ENCODE measurements at places on chromosomes 4 and X.

DNA sequence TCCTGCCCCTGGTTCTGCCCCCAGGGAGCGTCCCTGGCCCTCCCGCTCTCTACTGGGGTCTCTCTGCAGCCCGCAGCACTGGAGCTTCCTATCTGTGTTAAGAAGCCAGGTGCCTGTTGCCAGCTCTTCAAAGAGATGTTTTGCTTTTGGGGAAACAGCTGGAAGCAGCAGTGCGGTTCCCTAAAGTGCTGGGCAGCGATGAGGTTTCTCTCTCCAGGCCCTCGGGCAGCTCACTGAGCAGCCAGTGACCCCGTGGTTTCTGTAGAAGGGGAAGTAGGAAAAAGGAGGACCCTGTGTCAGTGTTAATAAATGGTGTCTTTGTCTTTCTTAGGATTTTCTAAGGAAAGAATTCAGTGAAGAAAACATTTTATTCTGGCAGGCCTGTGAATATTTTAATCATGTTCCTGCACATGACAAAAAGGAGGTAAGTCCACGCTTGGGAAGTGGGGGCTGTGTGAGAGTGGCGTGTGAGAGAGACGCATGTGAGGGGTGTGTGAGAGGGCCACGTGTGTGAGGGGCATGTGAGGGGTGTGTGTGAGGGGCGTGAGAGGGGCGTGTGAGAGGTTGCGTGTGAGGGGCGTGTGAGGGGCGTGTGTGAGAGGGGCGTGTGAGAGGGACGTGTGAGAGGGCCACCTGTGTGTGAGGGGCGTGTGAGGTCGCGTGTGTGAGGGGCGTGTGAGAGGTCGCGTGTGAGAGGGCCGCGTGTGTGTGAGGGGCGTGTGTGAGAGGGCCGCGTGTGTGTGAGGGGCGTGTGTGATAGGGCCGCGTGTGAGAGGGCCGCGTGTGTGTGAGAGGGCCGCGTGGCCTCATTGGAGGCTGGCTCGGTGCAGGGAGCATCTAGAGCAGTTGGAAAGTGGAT lies 27.1 kb upstream of the HGFAC start:
- no peaks in the 10 kb centered on the region for H3K27me3 ChIP-seq
- no peaks in the 10 kb centered on the region for H3K4me1 ChIP-seq
- no peak for DNase-seq
- no peak overlapping the region for H3K27ac ChIP-seq

DNA sequence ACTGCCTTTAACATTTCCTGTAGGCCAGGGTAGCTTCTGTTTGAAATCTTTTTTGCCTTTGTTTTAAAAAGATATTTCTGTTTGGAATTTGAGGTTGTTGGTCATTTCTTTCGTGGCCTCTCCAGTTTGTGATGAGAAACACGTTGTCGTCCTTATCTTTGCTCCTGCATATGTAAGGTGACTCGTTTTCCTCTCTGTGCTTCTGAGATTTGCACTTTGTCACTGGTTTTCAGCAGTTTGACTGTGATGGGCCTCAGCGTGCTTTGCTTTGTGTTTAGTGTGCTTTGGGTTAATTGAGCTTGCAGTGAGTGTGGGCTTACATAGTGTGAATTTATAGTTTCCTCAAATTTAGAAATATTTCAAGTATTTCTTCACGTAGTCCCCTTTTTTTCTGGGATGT lies 81.5 kb downstream of the FAM193A start:
- H3K27me3 ChIP-seq, result no peaks in the 10 kb centered on the region
- no peaks in the 10 kb centered on the region for H3K4me1 ChIP-seq
- H3K36me3 ChIP-seq, result no peaks in the 10 kb centered on the region
- no peak overlapping the region for H3K27ac ChIP-seq
- no peak overlapping the region for H3K4me3 ChIP-seq
- no peak for DNase-seq

DNA sequence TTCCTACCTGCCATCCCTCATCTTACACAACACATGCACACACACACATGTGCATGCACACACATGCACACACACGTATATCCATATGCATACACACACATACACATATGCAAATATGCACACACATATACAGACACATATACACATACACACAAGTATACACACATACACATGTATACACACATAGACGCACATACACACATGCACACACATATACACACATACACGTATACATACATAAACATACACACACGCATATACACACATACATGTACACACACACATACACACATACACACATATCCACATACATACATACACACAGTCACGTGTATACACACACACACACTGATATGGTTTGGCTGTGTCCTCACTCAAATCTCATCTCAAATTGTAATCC lies 37.0 kb upstream of the AFAP1 start:
- H3K27me3 ChIP-seq, result no peaks in the 10 kb centered on the region
- H3K4me3 ChIP-seq, result no peak overlapping the region
- no peak for DNase-seq
- peaks cover 24% of the 10 kb centered on the region for H3K4me1 ChIP-seq
- H3K36me3 ChIP-seq, result no peaks in the 10 kb centered on the region

DNA sequence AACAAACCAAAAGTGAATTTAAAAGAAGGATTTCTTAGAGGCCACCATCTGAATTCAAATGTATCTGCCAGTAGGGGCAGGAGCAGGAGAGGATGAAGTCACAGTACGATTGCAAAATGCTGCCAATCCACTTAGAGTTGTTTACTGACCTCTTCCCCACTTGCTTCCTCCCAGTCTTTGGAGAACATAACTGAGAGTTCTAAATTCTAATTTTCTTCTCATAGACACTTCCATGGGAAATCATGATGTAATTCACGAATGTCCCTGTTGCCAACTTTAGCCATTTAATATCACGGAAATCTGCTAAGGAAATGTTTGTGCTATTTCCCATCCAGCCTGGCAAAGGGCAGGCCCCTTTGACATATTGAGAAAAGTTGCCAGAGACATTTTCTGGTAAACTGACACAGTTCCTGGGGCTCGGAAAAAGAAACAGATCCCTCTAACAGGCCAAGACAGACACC lies 33.6 kb upstream of the NOCT start:
- no peaks in the 10 kb centered on the region for H3K27me3 ChIP-seq
- no peak overlapping the region for H3K4me3 ChIP-seq
- no peak overlapping the region for H3K27ac ChIP-seq
- H3K4me1 ChIP-seq, result no peaks in the 10 kb centered on the region
- DNase-seq, result no peak

DNA sequence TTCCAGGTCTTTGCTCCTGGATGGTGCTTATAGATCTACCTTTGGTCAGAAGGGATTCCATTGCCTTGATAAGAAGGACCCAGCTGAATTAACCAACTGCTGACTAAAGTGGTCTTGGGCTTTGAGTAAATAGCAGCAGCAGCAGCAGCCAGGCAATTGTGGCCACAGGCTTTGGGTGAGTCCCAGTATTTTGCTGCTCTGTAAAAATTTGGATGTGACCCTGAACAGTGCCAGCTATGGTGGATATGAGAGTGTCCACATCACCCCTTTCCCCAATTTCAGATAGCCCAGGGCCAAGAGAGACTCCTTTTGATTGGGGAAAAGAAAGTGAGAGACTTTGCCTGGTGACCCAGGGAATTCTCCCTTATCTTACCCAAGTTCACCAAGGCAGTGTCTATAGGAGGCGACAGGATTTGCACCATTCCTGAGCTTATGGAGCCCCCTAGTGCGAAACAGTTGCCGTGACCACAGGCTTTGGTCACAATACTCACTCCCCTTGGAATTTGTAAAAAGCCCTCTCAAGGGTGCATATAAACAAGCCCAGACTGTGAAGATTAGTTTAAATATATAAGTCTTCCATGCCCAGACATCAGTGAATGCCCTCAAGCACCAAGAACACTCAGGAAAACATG lies 518.0 kb downstream of the TMA16 start:
- no peak overlapping the region for H3K27ac ChIP-seq
- H3K27me3 ChIP-seq, result no peaks in the 10 kb centered on the region
- H3K4me3 ChIP-seq, result no peak overlapping the region
- no peaks in the 10 kb centered on the region for H3K4me1 ChIP-seq
- no peaks in the 10 kb centered on the region for H3K36me3 ChIP-seq

- H3K27ac ChIP-seq, result no peak overlapping the region
- no peak overlapping the region for H3K4me3 ChIP-seq
- no peak for DNase-seq
- no peaks in the 10 kb centered on the region for H3K27me3 ChIP-seq
Measured at GRCh38 chr4:3307891-3308575, 15.2 kb downstream of the RGS12 start.

- no peak overlapping the region for H3K27ac ChIP-seq
- H3K36me3 ChIP-seq, result no peaks in the 10 kb centered on the region
- H3K4me1 ChIP-seq, result no peaks in the 10 kb centered on the region
- DNase-seq, result no peak
Measured at GRCh38 chr4:15161439-15161838, 159.2 kb downstream of the CPEB2 start.

- no peak overlapping the region for H3K27ac ChIP-seq
- no peak overlapping the region for H3K4me3 ChIP-seq
- no peak for DNase-seq
- no peaks in the 10 kb centered on the region for H3K27me3 ChIP-seq
Measured at GRCh38 chr4:101145021-101145420, 202.3 kb downstream of the PPP3CA start.

GRCh38 chrX:17876135-17876534 lies 15.0 kb upstream of the RAI2 start:
- H3K36me3 ChIP-seq, result no peaks in the 10 kb centered on the region
- H3K27ac ChIP-seq, result no peak overlapping the region
- no peaks in the 10 kb centered on the region for H3K27me3 ChIP-seq
- DNase-seq, result no peak
- H3K4me3 ChIP-seq, result no peak overlapping the region

- H3K4me1 ChIP-seq, result no peaks in the 10 kb centered on the region
- no peak overlapping the region for H3K4me3 ChIP-seq
- no peaks in the 10 kb centered on the region for H3K27me3 ChIP-seq
- H3K36me3 ChIP-seq, result no peaks in the 10 kb centered on the region
- no peak overlapping the region for H3K27ac ChIP-seq
- no peak for DNase-seq
Measured at GRCh38 chr4:71540749-71541269, 202.0 kb downstream of the SLC4A4 start.

- DNase-seq, result no peak
- H3K27me3 ChIP-seq, result no peaks in the 10 kb centered on the region
- H3K27ac ChIP-seq, result no peak overlapping the region
- no peak overlapping the region for H3K4me3 ChIP-seq
- H3K4me1 ChIP-seq, result no peaks in the 10 kb centered on the region
- H3K36me3 ChIP-seq, result no peaks in the 10 kb centered on the region
Measured at GRCh38 chrX:42951747-42952146, 173.8 kb upstream of the PPP1R2C start.

DNA sequence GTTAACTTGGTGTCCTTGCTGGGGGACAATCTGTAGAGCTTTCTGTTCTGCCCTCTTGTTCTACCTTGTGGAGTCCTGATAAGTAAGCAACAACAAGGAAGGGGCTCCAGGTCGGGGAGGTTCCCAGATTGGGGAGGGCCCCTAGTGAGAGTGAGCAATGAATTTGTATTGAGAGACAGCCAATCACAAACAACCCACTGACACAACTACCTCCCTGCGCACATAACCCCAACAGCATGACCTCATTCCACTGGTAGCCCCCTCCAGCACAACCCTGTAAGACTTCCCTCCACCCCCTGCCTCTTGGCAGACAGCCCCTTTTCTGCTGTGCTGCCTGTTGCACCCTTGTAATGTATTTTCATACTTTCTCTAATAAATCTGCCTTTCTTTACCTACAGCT lies 19.7 kb upstream of the PNPLA4 start:
- H3K4me1 ChIP-seq, result no peaks in the 10 kb centered on the region
- H3K4me3 ChIP-seq, result no peak overlapping the region
- DNase-seq, result no peak

DNA sequence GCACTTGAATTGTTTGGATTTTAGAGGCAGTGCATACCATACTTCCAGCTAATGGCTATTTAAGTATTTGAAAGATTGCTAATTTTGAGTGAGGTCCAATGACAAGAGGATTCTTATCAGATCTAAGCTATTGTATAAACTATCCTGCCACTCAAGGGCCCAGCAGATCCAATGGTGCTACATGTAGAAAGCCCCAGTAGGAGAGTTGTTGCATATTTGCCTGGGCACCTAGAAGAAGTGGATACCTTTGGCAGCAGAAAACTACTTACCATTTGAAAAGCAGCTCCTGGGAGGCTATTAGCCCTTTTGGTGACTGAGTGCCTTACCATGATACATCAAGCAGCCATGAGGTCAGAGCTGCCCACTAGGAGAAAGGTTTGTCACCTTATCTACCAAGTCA lies 447.3 kb downstream of the C4orf33 start:
- DNase-seq, result no peak
- H3K4me1 ChIP-seq, result no peaks in the 10 kb centered on the region
- no peaks in the 10 kb centered on the region for H3K27me3 ChIP-seq
- H3K36me3 ChIP-seq, result no peaks in the 10 kb centered on the region
- H3K4me3 ChIP-seq, result no peak overlapping the region

DNA sequence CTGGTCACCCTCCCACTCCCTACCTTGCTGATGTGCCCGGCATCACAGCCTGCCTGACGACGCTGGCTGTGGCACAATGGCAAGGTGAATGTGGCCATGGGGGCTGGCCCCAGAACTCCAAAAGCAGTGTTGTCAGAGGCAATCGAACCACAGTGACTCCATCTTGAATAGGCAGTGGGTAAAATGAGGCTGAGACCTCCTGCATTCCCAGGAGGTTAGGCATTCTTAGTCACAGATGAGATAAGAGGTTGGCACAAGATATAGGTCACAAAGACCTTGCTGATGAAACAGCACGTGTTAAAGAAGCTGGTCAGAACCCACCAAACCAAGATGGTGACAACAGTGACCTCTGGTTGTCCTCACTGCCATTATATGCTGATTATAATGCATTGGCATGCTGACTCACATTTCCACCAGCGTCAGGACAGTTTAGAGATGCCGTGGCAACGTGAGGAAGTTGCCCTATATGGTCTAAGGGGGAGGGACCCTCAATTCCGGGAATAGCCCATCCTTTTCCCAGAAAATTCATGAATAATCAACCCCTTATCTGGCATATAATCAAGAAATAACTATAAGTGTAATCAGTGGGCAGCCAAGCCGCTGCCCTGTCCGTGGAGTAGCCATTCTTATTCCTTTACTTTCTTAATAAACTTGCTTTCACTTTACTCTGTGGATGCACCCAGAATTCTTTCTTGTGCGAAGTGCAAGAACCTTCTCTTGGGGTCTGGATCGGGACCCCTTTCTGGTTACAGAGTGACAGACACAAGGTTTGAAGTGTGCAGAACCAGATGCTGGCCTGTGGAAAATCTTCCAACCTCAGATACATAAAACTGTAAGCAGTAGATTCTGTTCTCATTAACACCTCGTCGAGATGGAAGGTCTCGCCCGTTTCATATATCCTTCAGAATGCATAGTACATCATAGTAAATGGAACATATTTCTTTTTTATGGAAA lies 26.8 kb upstream of the CLDN24 start:
- no peak for DNase-seq
- H3K4me1 ChIP-seq, result no peaks in the 10 kb centered on the region
- H3K36me3 ChIP-seq, result no peaks in the 10 kb centered on the region

Measured in colonic mucosa (tissue), 4 donors.